ENCODE measurements at places on chromosomes 1 and 21.

- no peak for DNase-seq
Measured at GRCh38 chr1:115113766-115114165, 24.5 kb upstream of the TSPAN2 start.

DNA sequence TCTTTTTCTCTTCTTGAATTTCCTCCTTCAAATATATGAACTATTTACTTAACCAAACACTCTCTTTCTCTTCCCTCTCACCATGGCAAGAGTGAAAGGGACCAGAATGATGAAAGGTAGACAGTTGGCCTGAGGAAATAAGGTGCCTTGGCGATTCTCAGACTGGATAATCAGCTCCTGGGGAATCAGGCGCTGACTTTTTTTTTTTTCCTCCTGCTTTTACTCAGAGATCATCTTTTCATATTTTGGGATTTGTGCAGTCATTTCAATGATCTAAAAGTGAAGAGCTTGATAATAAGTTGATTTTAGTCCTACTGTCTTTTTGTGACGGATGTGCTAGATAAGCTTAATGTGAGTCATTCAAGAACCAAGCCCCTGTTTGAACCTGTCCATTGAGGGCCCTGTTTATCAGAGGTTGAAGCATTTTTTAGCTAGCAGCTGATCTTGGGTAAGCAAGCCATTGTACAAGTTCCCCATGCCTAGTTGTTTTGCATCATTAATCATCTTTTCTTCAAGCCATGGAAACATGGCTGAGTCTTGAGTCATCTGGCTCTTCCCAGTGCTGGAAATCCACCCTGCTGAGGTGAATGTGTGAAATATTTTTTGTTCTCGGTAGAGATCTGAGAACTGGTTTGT is 40.8 kb downstream of the ITSN1 start:
- no peak for DNase-seq

GRCh38 chr21:45871616-45872236 is 109.8 kb upstream of the COL6A1 start:
- DNase-seq: no peak

- DNase-seq: no peak
Measured at GRCh38 chr1:47226121-47226838, 5.7 kb downstream of the TAL1 start.

DNA sequence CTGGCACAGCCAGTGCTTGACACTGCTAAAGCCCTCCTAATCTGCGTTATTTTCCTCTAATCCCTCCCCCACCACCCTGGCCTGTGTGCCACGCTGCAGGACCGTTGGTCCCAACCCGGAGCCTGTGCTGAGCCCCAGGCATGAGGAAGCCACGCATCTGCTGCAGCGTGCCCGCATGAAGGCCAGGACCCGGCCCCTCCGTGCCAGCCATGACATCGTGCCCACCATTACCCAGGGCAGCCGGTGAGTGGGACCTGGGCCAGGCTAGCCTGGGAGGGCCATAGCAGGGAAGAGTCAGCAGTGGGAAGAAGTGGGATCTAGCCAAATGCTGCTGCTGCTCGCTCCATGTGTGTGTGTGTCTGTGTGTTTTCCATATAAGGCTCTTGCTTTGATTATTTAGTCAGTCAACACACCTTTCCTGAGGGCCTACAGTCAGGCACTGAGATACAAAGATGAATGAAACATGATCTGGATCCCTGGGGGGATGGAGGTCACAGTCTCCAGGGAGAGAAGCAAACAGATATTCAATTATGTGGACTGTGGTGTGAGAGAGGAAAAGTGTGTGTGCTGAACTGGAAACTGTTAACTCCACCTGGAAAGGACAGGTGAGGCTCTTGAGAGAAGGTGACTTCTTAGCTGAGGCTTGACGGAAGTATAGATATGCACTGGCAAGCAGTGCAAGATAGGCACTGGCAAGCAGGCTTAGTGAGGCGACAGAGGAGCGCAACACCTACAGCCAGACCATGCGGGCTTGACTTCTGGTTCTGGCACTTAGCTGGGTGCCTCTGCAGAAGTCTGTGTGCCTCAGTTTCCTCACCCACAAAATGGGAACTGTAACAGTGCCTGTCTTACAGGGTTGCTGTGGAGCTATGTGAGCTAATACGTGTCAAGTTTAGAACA is 15.9 kb downstream of the KIAA1614 start:
- peak; percentile 69 for DNase-seq

GRCh38 chr1:221994274-221994698 is 252.4 kb upstream of the DUSP10 start:
- DNase-seq: no peak

GRCh38 chr1:112335351-112335750 is 60.7 kb upstream of the CTTNBP2NL start:
- no peak for DNase-seq

DNA sequence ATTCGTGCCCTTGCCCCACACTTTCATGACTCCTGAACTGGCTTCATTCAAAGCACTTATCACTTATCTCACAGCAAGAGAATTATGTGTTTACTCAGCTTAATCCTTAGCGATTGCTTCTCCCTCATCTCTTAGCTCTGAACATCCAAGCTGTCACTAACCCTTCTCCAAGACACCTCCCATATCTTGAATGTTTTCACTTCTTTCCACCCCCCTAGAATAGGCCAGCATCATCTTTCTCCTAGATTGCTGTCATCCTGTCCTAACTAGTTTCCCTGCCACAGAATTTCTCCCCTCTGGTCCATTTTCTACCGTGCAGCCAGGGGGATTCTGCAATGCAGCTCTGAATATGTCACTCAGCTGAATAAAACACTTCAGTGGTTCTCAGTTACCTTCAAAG is 68.6 kb upstream of the SPATA6 start:
- DNase-seq: no peak

DNA sequence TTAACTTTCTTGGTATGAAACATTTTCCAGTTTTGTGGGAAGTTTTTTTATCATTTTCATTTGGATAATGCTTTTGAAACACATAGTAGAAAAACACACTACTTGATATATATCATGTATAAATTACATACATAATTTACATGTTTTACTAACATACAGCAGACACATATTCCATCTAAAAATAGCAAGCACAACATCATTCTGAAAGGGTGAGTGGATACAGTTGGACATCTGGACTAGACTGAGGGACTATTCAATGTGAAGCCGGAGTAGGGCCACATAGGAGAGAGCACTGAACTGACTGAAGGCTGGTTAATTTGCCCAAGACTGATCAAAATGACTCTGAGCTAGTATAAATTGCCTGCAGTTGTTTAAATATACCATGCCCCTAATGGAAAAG is 11.7 kb downstream of the CDKN2C start:
- DNase-seq: peak; percentile 75

DNA sequence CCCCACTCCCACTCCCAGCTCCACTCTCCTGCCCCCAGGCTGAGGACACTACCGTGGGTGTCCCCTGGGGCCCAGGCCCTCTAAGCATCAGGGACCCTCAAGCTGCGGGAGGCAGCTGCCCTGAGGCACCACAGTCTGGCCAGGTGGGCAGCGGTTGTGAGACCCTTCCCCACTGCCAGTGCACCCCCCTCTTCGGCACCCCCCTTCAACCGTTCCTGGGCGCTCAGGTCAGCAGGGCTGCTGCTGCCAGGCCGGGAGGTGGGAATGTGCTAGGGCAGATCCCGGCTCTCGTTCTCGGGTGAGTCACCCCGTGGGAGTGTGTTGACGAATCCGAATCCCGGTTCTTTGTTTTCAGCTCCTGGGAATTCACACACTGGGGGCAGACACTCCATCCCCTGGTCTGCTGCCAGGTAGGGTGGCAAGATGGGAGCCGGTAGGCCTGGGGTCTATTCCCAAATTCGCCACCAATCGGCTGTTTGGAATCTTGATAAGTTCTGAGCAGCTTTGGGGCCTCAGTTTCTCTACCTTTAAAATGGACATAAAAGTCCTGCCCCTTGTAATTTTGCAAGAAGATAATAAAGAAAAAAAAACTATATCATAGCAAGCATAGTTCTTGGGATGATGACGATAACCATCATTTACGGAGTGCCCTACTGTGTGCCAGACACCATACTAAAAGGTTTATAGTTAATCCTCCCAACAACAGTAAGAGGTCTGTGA is 28.5 kb upstream of the CASZ1 start:
- no peak for DNase-seq

DNA sequence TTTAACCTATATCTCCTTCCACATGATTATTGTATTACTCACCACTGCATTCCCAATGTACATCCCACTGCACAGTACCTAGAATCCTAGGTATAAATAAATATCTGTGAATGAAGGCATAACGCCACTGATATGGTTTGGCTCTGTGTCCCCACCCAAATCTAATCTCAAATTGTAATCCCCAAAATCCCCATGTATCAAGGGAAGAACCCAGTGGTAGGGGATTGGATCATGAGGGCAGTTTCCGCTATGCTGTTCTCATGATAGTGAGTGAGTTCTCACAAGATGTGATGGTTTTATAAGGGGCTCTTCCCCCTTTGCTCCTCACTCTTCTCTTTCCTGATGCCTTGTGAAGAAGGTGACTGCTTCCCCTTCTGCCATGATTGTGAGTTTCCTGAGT is 599.0 kb upstream of the ADGRL2 start:
- DNase-seq: no peak

Data from NCI-H2029 (cell line).